HCT116 (cell line): ENCODE measurements at places on chromosomes 6 and 20.

DNA sequence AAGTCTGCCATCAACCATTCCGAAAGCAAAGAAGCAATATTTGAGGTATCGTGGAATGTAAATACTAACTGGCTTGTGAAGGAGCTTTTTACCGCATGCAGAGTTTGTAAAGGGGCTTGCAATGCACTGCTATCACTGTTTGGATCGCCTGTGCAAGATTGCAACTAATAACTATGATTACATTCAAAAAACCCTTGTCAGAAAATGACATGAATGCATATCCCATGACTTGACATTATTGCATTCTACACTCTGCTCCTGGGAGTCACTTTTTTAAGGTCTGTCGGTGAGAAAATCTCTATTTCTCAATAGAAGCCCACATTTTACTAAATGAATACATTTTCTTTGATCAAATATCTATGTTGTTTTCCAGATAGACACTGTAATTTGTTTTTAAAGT is 335.4 kb upstream of the SPTLC3 start:
- H3K27me3 ChIP-seq = no peaks in the 10 kb centered on the region
- H3K4me3 ChIP-seq = no peak overlapping the region
- no peak overlapping the region for H3K27ac ChIP-seq
- no peaks in the 10 kb centered on the region for H3K36me3 ChIP-seq
- H3K4me1 ChIP-seq = no peaks in the 10 kb centered on the region

GRCh38 chr20:3470627-3471396 is at the start of gene ATRN:
Gene ATRN, plus strand, starts transcription at chr20:3471018. Its CDS starts 90 bp downstream, at chr20:3471108.
- peak within 1 kb of the TSS; percentile 48; the same call in 1 of the 2 replicates for H3K27ac ChIP-seq
- peaks cover 7% of the 10 kb centered on the region; the same call in 1 of the 2 replicates for H3K27me3 ChIP-seq
- H3K36me3 ChIP-seq = no peaks in the 10 kb centered on the region
- peak within 1 kb of the TSS; percentile 77 for H3K4me3 ChIP-seq
- H3K4me1 ChIP-seq = peaks cover 21% of the 10 kb centered on the region
- DNase-seq = peak; percentile 69

DNA sequence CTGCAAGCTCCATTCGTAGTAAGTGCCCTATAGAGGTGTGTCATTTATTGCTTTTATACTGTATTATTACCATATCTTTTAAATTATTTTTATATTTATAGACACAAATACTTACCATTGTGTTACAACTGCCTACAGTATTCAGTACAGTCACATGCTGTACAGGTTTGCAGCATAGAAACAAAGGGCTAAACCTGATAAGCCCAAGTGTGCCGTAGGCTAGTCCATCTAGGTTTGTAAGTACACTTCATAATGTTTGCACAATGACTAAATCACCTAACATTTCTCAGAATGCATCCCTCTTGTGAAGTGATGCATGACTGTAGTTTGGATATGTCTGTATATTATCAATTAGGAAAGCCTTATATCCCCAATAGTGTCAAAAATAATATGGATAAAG is 122.8 kb downstream of the CLVS2 start:
- DNase-seq = no peak
- H3K36me3 ChIP-seq = no peaks in the 10 kb centered on the region
- no peaks in the 10 kb centered on the region; the same call in 1 of the 2 replicates for H3K27me3 ChIP-seq
- H3K27ac ChIP-seq = no peak overlapping the region
- no peaks in the 10 kb centered on the region for H3K4me1 ChIP-seq

GRCh38 chr6:34236443-34237315 is at the start of gene HMGA1:
Gene HMGA1, plus strand, starts transcription at chr6:34236873. Its CDS starts 3,908 bp downstream, at chr6:34240781.
- peaks cover 36% of the 10 kb centered on the region for H3K4me1 ChIP-seq
- peak within 1 kb of the TSS; percentile 95 for H3K27ac ChIP-seq
- no peak for DNase-seq
- peaks cover 8% of the 10 kb centered on the region; the same call in 1 of the 2 replicates for H3K36me3 ChIP-seq

DNA sequence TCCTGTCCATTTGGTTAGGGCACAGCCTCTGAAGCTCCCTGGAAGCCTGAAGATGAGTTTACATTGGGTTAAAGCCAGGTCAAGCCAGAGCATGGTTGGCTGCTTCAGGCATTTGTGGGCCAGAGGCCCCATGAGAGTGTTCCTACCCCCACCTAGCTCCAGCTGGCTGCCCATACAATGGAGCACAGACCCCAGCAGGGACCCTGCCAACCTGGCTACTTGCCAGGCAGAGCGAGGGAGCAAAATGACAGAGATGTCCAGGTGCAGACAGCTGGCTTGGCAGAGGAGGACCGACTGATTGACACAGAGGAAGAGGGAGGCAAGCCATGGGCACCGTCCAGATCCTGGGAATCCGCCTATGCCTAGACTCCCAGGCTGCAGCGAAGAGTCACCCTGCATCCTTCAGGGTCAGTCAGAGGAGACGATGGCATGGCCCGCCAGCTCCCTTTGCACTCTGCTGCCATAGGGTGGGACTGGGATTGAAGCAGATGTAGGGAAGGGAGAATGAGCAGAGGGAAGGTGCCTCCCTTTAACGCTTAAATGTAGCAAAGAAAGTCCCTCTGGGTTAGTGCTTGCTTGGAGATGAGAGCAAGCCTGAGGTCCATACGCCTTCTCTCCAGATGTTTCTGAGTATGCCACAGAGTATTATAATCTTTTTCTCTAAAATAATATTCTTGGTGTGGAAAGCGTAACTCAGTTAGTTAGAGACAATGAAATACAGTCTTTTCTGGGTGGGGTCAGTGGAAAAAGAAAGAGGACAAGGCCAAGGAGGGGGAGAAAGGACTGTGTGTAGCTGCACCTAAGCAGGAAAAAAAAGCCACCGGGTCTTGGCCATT is 77.6 kb upstream of the FYN start:
- H3K27me3 ChIP-seq = no peaks in the 10 kb centered on the region
- H3K4me1 ChIP-seq = peaks cover 12% of the 10 kb centered on the region; the same call in 1 of the 2 replicates
- no peak overlapping the region for H3K4me3 ChIP-seq
- no peak for DNase-seq
- H3K36me3 ChIP-seq = no peaks in the 10 kb centered on the region
- no peak overlapping the region for H3K27ac ChIP-seq

DNA sequence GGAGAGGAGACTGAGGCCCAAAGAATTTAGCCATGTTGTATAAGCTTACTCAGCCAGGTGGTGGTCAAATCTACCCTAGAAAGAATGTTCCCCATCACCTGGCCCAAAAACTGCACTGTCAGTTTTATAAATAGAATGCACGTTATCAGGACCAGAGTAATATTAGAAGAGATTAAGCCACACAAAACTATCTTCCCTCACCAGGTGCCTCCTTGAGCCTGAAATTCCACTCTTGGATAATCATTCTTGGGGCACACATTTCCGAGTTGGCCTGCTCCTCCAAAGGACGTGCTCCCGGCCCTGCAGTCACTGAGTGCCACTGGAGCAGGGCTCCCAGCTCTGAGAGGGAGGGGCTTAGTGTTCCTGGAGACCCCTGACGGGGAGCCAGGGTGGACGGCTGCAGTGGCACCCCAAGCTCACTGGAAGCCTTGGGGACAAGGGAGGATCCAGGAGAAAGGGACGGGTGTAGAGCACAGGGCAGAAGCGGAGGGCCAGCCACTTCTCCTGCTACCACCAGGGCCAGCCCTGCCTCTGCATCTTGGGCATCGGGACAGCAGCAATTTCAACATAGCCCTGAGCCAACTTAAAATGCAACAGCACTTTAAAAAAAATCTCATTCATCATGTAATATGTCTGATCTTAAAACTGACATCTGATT is 160.8 kb upstream of the QKI start:
- H3K4me1 ChIP-seq = no peaks in the 10 kb centered on the region
- no peaks in the 10 kb centered on the region for H3K36me3 ChIP-seq
- no peaks in the 10 kb centered on the region for H3K27me3 ChIP-seq
- H3K4me3 ChIP-seq = no peak overlapping the region
- DNase-seq = no peak

DNA sequence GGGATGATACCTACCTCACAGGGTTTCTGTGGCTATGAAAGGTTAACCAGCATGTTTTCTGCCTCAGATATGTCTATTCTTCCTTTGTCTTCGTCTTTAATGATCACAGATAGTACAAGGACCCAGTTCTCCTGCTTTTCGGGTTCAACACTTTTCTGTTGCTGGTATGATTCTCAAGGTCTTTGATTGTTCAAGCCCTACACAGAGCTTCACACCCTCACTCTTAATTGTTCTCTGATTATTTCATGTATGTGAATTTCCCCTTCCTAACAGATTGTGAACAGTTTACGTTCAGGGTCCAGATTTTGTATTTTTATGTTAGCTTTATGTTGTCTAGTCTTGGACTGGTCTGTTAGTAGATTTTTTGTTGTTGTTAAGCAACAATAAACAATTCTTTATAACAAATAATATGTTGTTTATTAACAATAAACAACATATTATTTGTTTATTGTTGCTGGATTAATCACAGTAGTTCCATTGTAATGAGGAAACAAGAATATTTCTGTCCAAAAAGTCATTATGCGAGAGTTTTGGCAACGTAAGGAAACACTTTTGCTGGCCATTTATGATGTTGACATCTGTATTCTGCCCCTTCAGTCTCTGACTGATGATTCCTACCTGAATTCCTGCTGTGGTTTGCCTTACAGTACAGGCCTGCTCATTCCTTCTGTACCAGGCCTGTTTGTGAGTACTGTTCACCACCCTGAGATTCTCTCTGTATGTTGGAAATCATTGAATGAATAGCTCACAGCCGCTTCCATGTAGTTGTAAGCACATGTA is 27.2 kb upstream of the TULP4 start:
- DNase-seq = no peak
- no peaks in the 10 kb centered on the region for H3K36me3 ChIP-seq
- H3K27ac ChIP-seq = no peak overlapping the region

GRCh38 chr6:148272597-148272996 is 70.0 kb upstream of the SASH1 start:
- no peak overlapping the region for H3K4me3 ChIP-seq
- no peak for DNase-seq
- H3K36me3 ChIP-seq = no peaks in the 10 kb centered on the region
- no peaks in the 10 kb centered on the region for H3K27me3 ChIP-seq

GRCh38 chr6:20085817-20086216 is 126.5 kb downstream of the MBOAT1 start:
- H3K36me3 ChIP-seq = no peaks in the 10 kb centered on the region
- no peak overlapping the region for H3K4me3 ChIP-seq
- H3K27ac ChIP-seq = no peak overlapping the region

DNA sequence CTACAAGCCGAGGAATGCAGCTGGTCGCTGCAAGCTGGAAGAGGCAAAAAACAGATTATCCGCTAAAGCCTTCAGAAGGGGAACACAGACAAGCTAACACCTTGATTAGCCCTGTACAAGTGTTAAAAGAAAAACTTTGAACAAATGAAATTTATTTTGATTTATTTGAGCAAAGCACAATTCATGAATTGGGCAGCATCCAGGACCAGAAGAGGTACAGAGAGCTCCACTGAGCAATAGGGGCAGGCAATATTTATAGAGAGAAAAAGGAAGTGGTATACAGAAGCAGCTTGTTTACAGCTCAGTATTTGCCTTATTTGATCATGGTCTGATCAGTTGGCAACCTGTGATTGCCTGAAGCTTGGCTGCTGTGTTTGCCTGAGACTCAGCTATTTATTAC is 17.6 kb downstream of the HLA-DOB start:
- no peak overlapping the region for H3K27ac ChIP-seq
- no peak for DNase-seq
- H3K4me3 ChIP-seq = no peak overlapping the region
- H3K36me3 ChIP-seq = no peaks in the 10 kb centered on the region
- H3K27me3 ChIP-seq = peaks cover 54% of the 10 kb centered on the region

- DNase-seq = no peak
- no peaks in the 10 kb centered on the region for H3K27me3 ChIP-seq
- no peak overlapping the region for H3K4me3 ChIP-seq
Observed at GRCh38 chr6:72841195-72841594, 219.3 kb downstream of the KCNQ5 start.

GRCh38 chr20:12914804-12915203 is 94.0 kb upstream of the SPTLC3 start:
- no peaks in the 10 kb centered on the region for H3K27me3 ChIP-seq
- no peak overlapping the region for H3K27ac ChIP-seq
- DNase-seq = no peak
- H3K4me1 ChIP-seq = no peaks in the 10 kb centered on the region
- no peak overlapping the region for H3K4me3 ChIP-seq

- no peaks in the 10 kb centered on the region for H3K4me1 ChIP-seq
- no peak overlapping the region for H3K4me3 ChIP-seq
- no peak overlapping the region for H3K27ac ChIP-seq
- H3K27me3 ChIP-seq = no peaks in the 10 kb centered on the region
- DNase-seq = no peak
Observed at GRCh38 chr6:33375143-33375671, 16.4 kb upstream of the KIFC1 start.

DNA sequence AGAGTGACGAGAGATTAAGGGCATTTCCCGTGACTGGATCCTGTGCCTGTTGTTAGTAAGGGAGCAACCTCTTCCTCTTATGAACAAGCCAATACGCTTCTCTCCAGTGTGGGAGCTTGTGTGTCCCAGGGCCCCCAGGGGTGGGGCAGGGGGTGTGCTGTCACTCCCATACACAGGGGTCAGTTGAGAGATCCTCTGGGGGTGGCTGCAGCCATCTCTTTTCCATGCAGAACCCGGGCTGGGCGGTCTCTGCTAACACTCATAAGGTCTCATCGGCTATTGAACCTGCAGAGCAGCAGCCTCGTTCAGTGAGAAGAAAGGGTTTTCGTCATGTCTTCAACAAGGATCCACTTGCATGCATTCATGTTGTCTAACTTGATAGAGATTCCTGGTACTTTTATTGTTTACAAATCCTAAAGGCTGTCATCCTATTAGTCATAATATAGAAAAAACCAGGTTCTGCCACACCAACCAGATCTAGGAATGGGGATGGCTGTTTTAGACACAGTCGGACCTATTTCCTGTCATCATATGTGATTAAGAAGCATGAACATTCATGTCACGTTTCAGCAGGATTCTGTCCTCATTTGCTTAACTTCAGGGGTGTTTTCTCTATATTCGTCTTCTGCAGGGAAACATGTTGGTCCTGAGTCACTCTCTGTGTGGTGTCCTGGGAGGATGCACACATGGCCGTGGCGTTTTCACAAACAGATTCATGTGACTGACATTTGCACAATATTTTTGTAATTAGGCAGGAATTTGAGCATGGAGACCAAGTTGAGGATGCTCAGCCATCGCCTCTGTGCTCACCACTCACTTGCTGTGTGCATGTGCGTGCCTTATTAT is 13.3 kb upstream of the THBS2 start:
- H3K36me3 ChIP-seq = no peaks in the 10 kb centered on the region
- no peak for DNase-seq
- no peak overlapping the region for H3K27ac ChIP-seq

GRCh38 chr6:38371881-38372280 is 267.8 kb downstream of the BTBD9 start:
- no peak for DNase-seq
- no peaks in the 10 kb centered on the region for H3K4me1 ChIP-seq
- H3K4me3 ChIP-seq = no peak overlapping the region
- no peaks in the 10 kb centered on the region for H3K27me3 ChIP-seq
- no peaks in the 10 kb centered on the region for H3K36me3 ChIP-seq
